Left hindlimb (tissue), 1 donor: ENCODE measurements at places on chromosomes 7 and 10.

- DNase-seq: no peak
These were observed 284.2 kb upstream of the ZMIZ1 start for GRCh38 chr10:78784546-78784945.

- DNase-seq: no peak
These were observed 47.2 kb upstream of the WDR11 start for GRCh38 chr10:120803972-120804371.

- no peak for DNase-seq
These were observed 322.6 kb downstream of the TFEC start for GRCh38 chr7:115708013-115708341.

- no peak for DNase-seq
These were observed 46.1 kb upstream of the STK17A start for GRCh38 chr7:43536773-43537172.

DNA sequence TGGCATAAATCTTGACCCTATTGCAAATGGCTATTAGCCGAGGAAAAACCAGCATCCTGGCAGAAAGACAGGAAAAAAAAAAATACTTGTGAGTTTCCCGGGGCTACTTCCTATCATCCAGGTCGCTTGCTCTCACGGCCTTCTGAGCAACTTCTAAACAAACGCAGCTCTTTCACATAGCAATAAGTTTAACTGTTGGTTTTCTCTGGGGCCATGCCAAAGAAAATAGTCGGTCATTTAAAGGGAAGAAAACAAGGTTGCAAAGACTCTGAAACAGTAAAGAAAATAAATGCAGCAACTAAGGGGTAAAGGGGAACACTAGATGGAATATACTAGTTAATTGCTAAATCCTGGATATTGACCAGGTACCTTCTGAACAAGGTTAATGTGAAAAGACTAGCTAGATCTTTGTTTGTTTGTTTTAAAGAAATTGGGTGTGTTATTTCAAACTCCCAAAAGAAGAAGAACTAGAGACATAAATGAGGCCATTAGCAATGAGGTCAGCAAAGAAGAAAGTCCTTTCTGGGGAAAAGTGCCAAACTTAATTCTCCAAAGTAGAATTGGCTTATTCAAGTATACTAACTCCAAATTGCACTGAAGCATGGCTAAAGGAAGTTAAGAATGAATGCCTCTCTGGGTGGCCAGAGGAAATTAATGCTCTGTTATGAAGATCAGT lies 54.2 kb downstream of the SLC39A12 start:
- DNase-seq: no peak

- no peak for DNase-seq
These were observed 34.2 kb downstream of the HK1 start for GRCh38 chr10:69312528-69312927.

DNA sequence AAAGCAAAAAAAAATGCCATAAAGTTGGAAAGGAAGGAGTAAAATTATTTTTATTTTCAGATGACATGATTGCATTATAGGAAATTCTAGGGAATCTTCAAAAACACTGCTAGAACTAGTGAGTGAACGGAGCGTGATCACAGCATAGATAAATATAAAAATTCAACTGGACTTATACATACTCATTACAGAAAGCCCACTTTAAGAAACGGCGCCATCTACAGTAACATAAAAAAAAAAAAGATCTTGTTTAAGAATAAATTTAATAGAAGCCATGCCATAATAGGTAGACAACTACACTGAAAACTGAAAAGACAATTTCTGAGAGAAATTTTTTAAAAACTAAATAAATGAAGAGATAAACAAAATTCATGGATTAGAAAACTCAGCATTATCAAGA lies 623.1 kb upstream of the MGMT start:
- DNase-seq: no peak

DNA sequence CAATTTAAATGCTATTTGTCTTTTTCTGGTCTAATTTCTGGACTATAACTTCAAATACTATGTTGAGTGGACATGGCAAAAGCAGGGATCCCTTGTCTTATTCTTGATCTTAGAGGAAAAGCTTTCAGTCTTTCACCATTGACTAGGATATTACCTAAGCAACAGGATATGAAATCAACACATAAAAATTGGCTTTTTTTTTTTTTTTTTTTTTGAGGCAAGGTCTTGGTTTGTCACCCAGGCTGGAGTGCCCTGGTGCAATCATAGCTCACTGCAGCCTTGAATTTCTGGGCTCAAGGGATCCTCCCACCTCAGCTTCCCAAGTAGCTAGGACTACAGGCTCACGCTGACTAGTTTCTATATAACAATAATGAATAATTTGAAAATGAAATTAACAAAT lies 90.8 kb downstream of the JMJD1C start:
- DNase-seq: no peak

DNA sequence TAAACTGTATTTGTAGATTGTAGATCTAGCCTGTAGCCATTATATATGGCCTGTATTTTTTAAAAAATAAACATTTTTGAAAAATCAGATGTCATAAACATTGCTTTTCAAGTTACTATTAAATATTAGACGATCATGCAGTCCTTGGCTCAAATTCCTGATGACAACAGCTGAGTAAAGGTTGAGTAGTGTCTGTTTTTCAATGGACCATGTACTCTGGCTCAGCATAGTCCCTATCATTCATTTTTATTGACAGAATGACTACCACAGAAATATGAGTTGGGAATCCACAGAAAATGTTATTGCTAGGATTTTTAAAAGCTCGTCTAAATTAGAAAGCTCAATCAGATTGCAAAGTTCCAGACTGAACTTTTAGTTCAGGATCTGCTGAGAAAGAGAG lies 145.4 kb downstream of the SORCS1 start:
- DNase-seq: no peak

GRCh38 chr7:107898997-107899594 lies 8.1 kb downstream of the DLD start:
- DNase-seq: no peak

DNA sequence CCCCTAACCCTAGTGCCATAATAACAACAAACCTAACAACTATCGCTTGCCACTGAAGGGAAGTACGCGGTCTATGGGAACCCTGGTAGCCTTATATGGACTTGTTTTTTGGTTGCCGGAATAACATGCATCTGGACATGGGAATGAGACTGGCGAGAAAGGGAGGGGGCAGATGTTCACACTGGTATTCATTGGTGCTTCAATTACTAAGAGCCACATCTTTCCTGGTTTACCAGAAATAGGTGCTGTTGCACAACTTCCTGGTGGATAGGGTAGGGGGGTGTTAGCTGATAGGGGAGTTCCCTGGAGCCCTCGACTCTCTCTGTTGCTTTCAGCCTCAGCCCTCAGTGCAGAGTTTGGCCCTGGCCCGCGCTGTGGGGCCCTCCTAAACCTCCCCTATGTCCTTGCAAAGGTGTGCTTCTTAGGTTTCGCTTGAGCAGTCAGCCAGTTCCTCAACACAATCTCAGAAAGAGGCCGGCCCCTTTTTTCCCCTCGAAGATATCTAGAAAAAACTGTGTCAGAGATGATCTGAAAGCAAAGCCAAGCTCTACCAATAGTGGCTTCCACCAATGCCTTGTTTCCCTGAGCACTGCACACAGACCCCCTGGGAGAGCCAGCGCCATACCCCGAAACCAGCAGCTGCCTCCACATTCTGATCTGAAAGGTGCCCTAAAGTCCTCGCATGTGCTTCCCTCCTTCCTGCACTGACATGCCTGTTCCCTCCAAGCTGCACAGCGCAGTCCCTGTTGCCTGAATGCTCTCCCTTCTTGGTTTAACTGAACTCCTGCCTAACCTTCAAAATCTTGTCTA lies 13.5 kb downstream of the TBXAS1 start:
- no peak for DNase-seq

DNA sequence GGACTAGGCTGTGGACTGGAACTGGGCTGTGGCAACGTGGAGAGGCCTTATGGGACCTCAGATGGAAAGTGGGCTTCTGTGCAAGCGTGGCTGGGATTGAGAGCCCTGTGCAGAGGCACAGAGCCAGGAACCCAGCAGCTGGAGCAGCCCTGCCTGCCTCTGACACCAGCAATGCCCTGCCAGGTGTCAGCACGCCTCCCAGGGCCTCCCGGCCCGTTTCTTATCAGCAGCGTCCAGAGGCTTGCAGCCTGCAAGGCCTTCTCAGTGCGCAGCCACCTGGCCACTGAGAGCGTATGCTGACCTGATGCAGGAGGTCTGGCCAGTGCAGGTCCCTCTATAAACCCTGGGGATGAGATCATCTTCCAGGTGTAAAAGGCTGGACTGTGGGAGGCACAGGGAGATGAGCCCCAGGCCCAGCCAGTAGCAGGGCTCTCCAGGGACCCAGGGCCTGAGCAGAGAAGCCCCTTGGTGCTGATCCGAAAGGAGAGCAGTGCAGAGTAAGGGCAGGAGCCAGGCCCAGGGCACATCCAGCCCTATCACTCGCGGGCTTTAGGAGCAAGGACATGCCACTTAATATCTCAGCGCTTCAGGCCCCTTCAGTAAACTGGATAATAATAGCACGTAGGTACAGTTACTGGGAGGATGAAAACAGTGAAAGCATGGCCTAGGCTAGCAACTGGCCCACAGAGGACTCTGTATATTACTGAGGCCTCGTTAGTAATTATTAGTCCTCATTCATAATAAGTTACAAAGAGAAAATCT lies 38.8 kb upstream of the ANTXRL start:
- DNase-seq: no peak

DNA sequence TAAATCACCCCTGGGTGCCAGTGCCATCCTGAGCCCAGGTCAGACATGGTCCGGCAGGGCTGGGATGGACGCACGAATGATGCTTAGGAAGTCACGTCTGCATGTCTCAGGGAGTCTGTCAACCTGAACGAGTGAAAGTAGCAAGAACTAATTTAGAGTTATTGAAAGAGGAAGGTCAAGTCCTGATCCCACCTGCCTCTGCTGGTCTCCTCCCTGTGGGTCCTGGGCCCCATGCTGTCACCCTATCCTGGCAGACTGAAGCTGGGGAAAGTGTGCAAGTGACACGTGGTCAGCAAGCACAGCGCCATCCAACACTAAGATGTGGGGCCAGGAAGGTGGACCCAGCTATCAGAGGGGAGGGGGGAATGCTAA lies 26.1 kb upstream of the GRID1 start:
- no peak for DNase-seq
